ENCODE measurements at places on chromosomes 12 and 14.

- no peak for DNase-seq
Observed at GRCh38 chr12:104549815-104550480, 93.2 kb downstream of the CHST11 start.

DNA sequence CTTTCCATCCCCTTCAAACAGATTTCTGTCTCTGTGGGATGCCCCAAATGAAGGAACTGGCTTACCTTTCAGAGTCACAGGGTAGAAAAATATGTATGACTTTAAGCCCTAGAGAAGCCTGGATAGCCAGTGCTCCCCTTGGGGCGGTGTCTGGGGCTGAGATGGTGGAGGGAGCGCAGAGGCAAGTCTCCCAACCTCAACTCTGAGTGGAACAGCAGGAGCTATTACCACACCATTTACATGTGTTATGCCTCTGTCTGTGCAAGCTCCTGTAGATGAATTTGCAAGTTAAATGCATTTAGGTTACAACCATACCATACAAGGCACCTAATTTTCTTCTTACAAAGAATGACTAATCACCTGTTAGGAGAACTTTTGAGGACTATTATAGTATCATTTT, 50.4 kb upstream of the CLMN start:
- no peak for DNase-seq

DNA sequence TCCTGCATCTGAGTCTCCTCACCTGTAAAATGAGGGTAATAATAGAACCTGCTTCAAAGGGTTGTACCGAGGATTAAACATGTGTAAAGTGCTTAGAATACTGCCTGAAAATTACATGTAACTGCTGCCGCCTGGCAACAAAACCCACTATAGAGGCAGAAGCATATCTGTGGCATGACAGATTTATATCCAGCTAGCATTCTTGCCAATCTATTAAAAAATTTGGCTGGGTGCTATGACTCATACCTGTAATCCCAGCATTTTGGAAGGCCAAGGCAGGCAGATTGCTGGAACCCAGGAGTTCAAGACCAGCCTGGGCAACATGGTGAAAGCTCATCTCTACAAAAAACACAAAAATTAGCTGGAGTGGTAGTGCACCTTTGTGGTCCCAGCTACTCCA, 16.4 kb upstream of the KSR2 start:
- no peak for DNase-seq

DNA sequence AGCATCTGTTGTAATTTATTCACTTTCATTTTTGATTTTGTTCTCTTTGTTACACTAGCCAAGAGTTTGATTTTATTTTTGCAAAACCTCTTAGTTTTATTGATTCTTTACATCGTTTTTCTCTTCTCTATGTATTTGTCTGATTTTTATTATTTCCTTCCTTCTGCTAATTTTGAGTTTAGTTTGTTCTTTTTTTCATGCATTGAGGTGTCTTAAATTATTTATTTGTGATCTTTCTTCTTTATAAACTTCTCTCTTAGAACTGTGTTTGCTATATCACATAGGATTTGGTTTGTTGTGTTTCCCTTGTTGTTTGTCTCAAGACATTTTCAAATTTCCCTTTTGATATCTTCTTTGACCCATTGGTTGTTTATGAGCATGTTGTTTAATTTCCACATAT, 51.7 kb upstream of the NFKBIA start:
- no peak for DNase-seq

DNA sequence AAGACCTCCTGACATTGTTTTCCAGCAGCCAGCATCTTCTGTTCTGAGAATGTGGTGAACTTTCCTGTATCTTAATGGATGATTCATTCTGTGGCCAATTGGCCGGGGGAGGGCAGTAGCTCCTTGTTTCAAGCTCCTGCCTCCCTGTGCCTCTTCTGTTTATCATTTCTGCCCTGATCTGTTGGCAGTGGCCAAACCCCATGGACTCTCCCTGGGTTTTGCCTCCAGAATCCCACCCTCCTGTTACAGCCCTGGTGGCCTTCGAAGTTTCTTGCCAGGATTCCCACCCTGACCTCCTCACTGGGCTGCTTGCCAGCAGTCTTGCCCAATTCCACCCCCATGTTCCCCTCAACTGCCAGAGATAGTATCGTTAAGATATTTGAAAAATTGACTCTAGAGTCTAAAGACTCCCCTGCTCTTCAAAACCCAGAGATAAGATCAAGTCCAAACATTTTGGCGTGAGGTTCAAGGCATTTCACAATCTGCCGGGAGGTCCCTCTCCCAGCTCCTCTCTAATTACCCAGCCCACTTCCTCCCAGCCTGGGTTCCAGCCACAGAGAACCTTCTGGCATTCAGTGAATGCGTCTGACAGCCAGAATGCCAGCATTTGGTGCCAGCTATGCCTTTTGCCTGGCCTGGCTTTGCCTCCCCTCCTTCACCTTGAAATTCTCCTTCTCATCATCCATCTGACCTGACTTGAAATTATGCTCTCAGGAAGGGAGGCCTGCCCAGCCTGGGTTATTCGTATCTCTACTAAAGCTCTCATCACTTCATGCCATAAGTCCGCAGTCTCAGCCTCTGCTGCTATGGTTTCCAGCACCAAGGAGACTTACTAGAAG, 37.7 kb upstream of the TXNRD1 start:
- DNase-seq, result peak; percentile 60

GRCh38 chr14:90870950-90871604, 54.8 kb upstream of the TTC7B start:
- no peak for DNase-seq

- no peak for DNase-seq
Observed at GRCh38 chr14:78010688-78011087, 159.5 kb upstream of the NRXN3 start.

DNA sequence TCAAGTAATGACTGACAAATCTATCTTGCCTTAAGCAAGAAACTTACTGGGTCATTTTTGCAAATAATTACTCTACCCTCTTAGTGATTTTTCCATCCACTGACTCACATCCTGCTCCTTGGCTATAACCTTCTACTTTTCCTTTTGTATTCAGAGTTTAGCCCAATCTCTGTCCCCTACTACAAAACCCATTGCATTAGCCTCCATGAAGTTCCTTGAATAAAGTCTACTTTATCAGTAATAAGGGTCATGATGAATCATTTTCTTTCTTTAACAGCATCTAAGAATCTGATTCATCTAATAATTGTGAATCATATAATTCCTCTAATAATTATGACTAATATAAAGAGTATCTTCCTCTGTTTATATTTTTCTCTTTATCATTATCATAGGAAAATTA, 132.6 kb downstream of the NTS start:
- no peak for DNase-seq

DNA sequence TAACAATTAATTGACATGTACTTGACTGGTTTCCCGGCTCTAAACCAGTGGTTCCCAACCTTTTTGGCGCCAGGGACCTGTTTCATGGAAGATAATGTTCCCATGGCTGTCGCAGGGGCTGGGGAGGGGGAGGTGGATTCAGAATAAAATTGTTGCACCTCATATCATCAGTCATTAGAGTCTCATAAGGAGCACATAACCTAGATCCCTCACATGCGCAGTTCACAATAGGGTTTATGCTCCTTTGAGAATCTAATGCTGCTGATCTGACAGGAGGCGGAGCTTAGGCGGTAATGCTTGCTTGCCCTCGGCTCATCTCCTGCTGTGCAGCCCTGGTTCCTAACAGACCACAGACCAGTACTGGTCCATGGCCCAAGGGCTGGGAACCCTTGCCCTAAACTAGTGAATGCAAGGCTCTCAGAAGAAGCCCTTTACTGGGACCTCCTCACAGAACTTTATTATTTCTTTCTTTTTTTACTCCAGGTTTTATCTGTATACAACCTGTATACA, 86.4 kb upstream of the SINHCAF start:
- DNase-seq, result no peak

DNA sequence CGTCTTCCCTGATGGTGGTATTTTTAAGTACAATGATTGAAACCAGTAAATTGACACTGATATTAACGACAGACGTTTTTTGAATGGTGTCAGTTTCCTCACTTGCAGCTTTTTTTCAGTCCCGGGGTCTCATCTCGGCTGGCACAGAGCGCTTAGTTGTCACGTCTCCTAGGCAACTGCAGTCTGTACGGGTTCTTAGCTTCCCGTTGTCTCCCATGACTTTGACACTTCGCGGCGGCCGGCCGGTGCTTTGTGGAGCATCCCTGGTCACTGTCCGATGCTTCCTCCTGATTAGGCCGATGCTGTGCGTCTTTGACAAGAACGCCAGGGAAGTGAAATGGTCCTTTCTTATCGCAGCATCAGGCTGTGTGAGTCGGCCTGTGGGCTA, 67.4 kb downstream of the ADGRD1 start:
- DNase-seq, result no peak

- no peak for DNase-seq
Observed at GRCh38 chr12:4607056-4607455, 41.8 kb downstream of the AKAP3 start.

DNA sequence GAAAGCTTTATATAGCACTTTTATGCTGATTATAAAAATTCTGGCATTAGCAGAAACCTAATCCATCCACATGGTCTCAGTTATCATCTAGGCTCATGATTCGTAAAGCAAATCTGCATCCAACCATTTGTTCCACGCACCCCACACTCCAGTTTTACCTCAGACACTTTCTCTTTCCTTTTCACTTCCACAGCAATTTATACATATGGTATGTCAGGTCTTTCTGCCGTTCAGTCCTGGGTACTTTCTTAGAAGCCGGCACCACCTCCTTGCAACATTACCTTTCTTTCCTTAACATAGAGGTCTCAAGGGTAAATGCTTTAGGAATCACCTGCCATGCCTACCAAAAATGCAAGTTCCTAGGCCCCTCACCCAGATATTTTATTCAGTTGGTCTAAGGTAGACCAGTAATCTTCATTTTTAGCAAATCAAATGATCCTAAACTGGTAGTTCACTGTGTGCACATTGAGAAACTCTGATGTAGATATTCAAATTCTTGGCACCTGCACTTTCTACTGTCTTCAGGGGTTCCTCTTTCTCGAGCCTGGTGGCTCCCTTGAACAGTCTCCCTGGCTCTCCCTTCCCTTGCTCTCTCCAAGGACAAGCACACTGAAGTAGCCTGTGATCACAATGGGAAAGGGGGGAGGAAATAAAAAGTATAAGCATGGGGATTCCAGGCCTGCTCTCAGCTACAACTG, 2.8 kb upstream of the KRAS start:
- no peak for DNase-seq

GRCh38 chr12:114938487-114939210, 254.7 kb upstream of the TBX3 start:
- no peak for DNase-seq

GRCh38 chr14:101097109-101097793, 193.7 kb upstream of the RTL1 start:
- no peak for DNase-seq

- DNase-seq, result no peak
Observed at GRCh38 chr14:61388976-61389576, 67.7 kb downstream of the PRKCH start.

- DNase-seq, result no peak
Observed at GRCh38 chr12:13093848-13094220, 9.6 kb downstream of the GSG1 start.

- DNase-seq, result no peak
Observed at GRCh38 chr14:81771651-81772275, 238.1 kb upstream of the SEL1L start.

Measured in GF-D8 (cell line).